ENCODE measurements at places on chromosomes 3 and 15.

GRCh38 chr3:83453056-83453455 lies 1505.7 kb upstream of the CADM2 start:
- no peak for DNase-seq

DNA sequence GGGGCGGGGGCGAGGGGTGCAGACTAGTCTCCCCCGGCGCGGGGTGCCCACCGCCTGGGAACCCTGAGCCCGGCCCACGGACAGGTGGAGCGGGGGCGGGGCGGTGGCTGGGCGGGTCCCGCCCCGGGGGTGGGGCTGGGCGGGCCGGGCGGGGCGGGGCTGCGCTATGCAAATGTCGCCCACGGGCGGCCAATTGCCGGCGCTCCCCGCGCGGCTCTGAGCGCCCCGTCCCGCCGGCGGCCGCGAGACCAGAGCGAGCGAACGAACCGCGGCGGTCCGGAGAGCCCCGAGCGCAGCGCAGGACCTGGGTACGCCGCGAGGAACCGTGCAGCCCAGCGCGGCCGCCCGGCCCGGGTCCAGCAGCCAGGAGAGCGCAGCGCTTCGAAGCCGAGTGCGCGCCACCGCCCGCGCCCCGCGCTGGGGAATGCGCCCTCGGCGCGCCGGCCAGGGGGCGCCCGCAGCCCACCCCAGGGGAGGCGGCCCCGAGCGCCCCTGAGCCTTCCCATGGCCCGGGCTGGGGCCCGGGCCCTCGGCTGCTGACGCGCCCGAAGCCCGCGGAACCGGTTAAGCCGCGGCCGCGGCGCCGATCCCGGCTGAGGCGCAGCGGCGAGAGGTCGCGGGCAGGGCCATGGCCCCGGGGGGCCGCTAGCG lies at the start of gene SEMA3F:
SEMA3F (plus strand) TSS at position 485 of the 651 bp plus-strand sequence. CDS start 4,299 bp downstream, outside the sequence.
- DNase-seq: peak; percentile 55

GRCh38 chr3:139299261-139300132 lies 44.3 kb upstream of the MRPS22 start:
- DNase-seq: no peak

DNA sequence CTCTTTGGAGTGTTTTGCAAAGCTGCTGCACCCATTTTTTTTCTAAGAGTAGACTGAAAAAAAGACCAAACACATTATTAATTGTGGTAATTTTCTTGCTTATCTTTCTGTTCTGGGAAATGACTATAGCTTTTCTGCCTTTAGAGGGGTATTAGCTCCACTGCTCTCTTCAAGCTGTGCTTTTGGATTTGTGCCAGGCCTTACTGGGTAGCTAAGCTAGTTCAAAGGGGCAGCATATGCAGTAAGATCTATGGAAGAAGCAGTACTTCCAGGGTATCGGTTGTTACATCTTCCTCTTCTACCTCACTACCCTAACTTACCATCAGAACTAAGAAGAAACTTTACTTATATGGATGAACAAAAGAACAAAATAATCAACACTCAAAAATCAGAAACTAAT lies 28.7 kb upstream of the ARIH1 start:
- no peak for DNase-seq

DNA sequence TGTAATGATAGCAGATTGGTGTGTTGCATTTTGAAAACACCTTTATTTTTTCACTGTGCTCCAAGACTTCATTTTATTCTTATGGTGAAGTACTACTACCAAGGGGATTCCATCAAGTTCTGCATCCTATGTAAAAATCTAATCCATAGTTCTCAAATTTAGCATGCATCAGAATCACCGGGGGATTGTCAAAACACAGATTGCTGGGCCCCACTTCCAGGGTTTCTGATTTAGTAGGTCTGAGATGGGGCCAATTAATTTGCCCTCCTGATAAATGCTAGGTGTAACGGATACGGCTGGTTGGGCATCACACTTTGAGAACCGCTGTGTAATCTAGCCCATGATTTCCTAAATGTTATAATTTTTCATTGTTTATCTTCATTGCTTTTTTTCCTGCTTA lies 692 bp downstream of the ZWILCH start:
- DNase-seq: no peak

DNA sequence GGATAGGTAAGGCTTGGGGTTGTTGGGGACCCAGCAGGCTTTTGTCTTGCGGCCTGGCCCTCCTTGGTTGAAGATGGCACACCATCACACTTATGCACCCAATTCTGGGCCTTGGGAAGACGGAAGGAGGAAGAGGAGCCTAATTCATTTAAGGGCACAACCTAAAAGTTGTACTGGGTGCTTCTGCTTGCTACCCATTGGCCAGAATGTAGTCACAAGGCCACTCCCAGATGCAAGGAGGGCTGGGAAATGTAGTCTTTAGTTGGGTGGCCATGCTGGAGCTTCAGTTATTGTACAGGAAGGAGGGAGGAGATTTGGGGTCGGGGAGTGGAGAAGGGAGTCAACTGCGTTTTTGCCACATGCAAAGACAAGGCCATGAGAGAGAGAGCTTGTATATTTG lies 109.2 kb downstream of the TMEM266 start:
- DNase-seq: peak; percentile 42

- no peak for DNase-seq
Measured at GRCh38 chr3:56975567-56975966, 84.9 kb upstream of the SPATA12 start.

- DNase-seq: no peak
Measured at GRCh38 chr15:80837006-80837405, 57.8 kb downstream of the CEMIP start.

Measured in KBM-7 (cell line).